ENCODE measurements at places on chromosomes 2 and 18. TPM values are rescaled to one million over a fixed set of nuclear protein-coding genes. Genes with fewer than 3 reads are reported as not detected.
A peak's percentile ranks its signal among the peaks of the same experiment; 100 is the strongest.

The CERKL gene
- 2.1 TPM for total RNA-seq

The LRATD1 gene
- 94.5 TPM for total RNA-seq

The MYO1B gene
- 30.8 TPM for total RNA-seq

The MC2R gene
- not detected for total RNA-seq

The FBLN7 gene
- 3.3 TPM for total RNA-seq

The IL36A gene
- total RNA-seq: not detected

The IAH1 gene
- 86.0 TPM for total RNA-seq

The DUSP2 gene
- total RNA-seq: 6.3 TPM

The REG1B gene
- total RNA-seq: not detected

The GBX2 gene
- total RNA-seq: 0.47 TPM

The SETBP1 gene
- 33.1 TPM for total RNA-seq

GRCh38 chr2:134272806-134273205 is 18.9 kb downstream of the MGAT5 start:
- no peak for DNase-seq
- no peaks in the 10 kb centered on the region for H3K4me1 ChIP-seq
- H3K4me3 ChIP-seq: no peak overlapping the region
- H3K27me3 ChIP-seq: no peaks in the 10 kb centered on the region

DNA sequence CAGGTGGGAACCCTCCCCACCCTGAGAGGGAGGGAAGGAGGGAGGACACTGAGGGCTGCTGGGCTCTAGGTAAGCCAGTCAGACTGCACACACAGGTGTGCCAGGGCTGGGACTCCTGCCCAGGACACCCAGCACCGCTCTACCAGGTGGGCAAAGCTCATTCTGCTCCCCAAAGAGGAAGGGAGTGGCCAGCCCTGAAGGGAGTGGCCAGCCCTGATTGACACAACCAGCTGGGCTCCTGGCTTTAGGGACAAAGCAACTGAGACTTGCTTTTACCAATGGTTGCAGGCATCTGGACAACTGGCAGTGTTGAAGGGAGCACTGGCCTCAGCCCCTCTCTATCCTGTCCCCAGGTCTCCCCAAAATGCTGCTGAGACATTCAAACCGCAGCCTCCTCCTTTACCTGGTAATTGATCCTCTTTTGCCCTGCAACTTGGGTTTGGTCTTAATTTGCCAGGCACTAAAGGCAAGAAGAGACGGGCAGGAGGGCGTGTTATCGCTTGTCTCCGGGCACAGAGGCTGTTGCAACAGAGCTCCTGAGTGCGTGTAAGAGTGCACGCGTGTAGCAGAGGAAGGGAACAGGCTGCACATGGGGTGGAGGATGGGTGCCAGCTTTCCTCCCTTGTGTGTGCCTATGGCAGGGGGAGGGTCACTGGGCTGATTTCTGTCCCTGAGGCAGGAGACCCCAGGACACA is 14.5 kb upstream of the FOSL2 start:
- no peaks in the 10 kb centered on the region for H3K36me3 ChIP-seq
- DNase-seq: no peak
- H3K27ac ChIP-seq: no peak overlapping the region
- H3K4me1 ChIP-seq: no peaks in the 10 kb centered on the region
- H3K4me3 ChIP-seq: no peak overlapping the region
- no peaks in the 10 kb centered on the region for H3K27me3 ChIP-seq

GRCh38 chr2:109481196-109481555 is 132.6 kb downstream of the SEPTIN10 start:
- H3K4me1 ChIP-seq: peaks cover 14% of the 10 kb centered on the region
- no peak overlapping the region for H3K27ac ChIP-seq
- no peak for DNase-seq
- H3K27me3 ChIP-seq: no peaks in the 10 kb centered on the region
- no peaks in the 10 kb centered on the region for H3K36me3 ChIP-seq
- H3K4me3 ChIP-seq: no peak overlapping the region

DNA sequence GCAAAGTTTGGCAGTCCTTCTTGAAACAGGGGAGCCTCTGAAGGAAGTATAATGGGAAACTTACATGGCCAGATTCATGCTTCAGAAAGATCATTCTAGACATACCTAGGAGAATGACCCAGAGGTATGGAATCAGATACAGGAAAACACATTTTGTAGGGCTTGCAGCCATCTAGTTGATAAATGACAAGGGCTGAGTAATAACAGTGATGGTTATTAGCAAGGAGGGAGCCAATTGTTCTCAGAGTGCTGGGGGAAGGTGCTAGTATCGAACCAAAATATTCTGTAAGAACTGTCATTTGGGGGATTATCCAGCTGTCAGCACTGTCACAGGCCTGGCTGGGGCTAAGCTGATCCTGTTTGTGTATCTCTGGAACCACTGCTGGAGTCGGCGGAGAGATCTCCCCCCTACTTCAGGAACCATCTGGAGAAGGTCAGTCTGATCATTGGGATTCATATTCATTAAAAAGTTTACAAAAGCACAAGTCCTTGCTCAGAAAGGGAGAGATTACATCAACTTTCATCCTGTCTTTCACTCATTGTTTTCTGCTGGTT is 113.8 kb upstream of the THSD7B start:
- H3K27me3 ChIP-seq: no peaks in the 10 kb centered on the region
- H3K27ac ChIP-seq: no peak overlapping the region
- no peaks in the 10 kb centered on the region for H3K4me1 ChIP-seq
- H3K4me3 ChIP-seq: no peak overlapping the region
- DNase-seq: no peak

- H3K4me3 ChIP-seq: no peak overlapping the region
- no peak overlapping the region for H3K27ac ChIP-seq
- H3K4me1 ChIP-seq: no peaks in the 10 kb centered on the region
- H3K36me3 ChIP-seq: no peaks in the 10 kb centered on the region
- no peak for DNase-seq
Measured at GRCh38 chr18:72207280-72207679, 336.9 kb downstream of the CBLN2 start.

DNA sequence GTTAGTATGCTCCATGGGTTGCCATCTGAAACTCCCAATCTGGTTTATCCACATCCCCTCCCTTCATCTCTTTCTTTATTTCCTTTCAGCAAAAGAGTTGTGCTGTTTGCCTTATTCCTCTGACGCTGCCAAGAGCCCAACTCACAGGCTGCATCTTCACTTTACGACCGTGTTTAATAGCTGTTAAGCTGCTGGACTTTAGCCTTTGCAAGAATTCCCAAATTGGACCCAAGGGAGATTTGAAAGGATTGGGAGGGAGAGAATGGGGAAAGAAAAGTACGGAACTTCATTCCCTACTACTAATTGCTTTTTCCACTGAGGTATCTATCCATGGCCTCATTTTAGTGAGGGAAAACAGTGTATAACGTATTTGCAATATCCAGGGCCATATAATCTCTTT is 263.4 kb upstream of the MEIS1 start:
- no peak overlapping the region for H3K4me3 ChIP-seq
- H3K4me1 ChIP-seq: no peaks in the 10 kb centered on the region
- H3K36me3 ChIP-seq: no peaks in the 10 kb centered on the region

- peak overlapping the region; percentile 11 for H3K27ac ChIP-seq
- peak; percentile 62 for DNase-seq
- H3K4me1 ChIP-seq: peaks cover 40% of the 10 kb centered on the region
- H3K27me3 ChIP-seq: no peaks in the 10 kb centered on the region
- no peak overlapping the region for H3K4me3 ChIP-seq
- no peaks in the 10 kb centered on the region for H3K36me3 ChIP-seq
Measured at GRCh38 chr2:43075054-43075593, 151.3 kb downstream of the ZFP36L2 start.

DNA sequence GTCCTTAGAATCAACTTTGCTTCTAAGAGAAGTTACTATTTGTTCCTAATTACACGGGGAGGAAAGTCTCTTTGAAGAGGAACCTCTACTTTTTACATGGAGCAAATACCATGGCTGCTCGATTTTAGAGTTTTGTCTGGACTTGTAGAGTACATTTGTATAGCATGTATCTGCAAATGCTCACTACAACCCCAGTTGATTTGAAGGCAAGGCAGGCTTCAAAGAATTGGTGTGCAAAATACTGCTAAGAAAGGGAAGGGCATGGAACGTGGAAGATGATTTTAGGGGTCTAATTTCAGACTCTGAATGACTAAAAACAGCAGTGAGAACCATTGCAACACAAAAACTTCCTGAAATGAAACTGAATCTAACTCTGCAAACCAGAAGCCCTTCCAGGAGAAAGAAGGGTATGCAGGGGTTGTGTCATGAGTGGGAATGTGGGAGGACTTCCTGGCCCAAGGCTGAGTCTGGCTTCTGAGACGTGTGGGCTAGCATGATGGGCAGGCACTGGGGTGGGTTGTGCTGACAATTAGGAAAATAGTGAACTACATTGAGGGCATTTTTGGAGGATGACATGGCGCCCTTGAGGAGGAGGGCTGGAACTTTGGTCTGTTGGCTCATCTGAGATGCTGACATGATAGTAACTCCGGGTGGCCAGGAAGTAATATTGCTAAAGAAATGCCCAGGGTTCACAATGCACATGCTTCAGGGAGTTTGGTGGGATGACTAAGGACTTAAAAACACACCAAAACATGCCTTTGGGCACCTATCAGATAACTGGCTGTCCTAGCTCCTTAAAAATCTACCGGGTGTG is 18.9 kb upstream of the IL1R2 start:
- no peaks in the 10 kb centered on the region for H3K36me3 ChIP-seq
- no peaks in the 10 kb centered on the region for H3K4me1 ChIP-seq
- H3K27me3 ChIP-seq: no peaks in the 10 kb centered on the region
- DNase-seq: no peak
- no peak overlapping the region for H3K27ac ChIP-seq
- H3K4me3 ChIP-seq: no peak overlapping the region

- no peak overlapping the region for H3K4me3 ChIP-seq
- DNase-seq: no peak
- no peaks in the 10 kb centered on the region for H3K36me3 ChIP-seq
- H3K4me1 ChIP-seq: peaks cover 3% of the 10 kb centered on the region
- H3K27ac ChIP-seq: no peak overlapping the region
Measured at GRCh38 chr18:4260107-4260506, 195.0 kb downstream of the DLGAP1 start.

DNA sequence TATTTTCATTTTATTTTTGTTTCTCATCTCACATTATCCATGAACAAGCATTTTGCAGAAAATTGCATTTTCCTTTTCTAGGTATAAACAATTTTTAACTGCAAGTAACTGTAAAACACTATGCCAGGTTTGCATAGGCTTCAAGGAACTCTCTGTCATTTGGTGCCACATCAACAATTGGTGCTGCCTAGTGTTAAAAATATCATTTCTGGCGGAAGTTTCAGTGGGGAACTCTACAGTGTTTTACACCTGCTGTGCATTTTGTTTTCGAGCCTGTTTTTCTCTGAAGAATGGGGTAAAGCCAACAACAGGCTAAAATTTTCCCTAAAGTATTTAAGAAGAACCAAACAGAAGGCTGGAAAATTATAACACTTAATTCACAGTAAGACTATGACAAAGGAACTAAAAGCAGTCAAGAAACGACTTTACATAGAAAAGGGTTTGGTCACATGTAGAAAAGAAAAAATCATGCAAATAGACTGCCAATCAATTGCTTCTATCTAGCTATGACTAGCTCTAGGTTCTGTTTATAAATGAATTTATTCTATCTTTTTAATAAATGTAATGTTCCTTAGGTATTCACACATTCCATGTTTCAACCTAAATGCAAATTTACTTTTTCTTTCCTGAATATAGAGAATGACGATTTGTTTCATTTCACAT is 21.4 kb upstream of the FRZB start:
- no peaks in the 10 kb centered on the region for H3K36me3 ChIP-seq
- DNase-seq: no peak
- H3K4me1 ChIP-seq: no peaks in the 10 kb centered on the region
- no peaks in the 10 kb centered on the region for H3K27me3 ChIP-seq
- no peak overlapping the region for H3K27ac ChIP-seq
- H3K4me3 ChIP-seq: no peak overlapping the region

- no peak for DNase-seq
- no peaks in the 10 kb centered on the region for H3K27me3 ChIP-seq
- no peak overlapping the region for H3K4me3 ChIP-seq
- H3K4me1 ChIP-seq: no peaks in the 10 kb centered on the region
Measured at GRCh38 chr2:41914936-41915335, 132.9 kb upstream of the PKDCC start.

- peak overlapping the region; percentile 23 for H3K27ac ChIP-seq
- peaks cover 20% of the 10 kb centered on the region for H3K4me1 ChIP-seq
- no peaks in the 10 kb centered on the region for H3K27me3 ChIP-seq
- no peak overlapping the region for H3K4me3 ChIP-seq
Measured at GRCh38 chr2:233413559-233414272, 59.4 kb downstream of the DGKD start.

DNA sequence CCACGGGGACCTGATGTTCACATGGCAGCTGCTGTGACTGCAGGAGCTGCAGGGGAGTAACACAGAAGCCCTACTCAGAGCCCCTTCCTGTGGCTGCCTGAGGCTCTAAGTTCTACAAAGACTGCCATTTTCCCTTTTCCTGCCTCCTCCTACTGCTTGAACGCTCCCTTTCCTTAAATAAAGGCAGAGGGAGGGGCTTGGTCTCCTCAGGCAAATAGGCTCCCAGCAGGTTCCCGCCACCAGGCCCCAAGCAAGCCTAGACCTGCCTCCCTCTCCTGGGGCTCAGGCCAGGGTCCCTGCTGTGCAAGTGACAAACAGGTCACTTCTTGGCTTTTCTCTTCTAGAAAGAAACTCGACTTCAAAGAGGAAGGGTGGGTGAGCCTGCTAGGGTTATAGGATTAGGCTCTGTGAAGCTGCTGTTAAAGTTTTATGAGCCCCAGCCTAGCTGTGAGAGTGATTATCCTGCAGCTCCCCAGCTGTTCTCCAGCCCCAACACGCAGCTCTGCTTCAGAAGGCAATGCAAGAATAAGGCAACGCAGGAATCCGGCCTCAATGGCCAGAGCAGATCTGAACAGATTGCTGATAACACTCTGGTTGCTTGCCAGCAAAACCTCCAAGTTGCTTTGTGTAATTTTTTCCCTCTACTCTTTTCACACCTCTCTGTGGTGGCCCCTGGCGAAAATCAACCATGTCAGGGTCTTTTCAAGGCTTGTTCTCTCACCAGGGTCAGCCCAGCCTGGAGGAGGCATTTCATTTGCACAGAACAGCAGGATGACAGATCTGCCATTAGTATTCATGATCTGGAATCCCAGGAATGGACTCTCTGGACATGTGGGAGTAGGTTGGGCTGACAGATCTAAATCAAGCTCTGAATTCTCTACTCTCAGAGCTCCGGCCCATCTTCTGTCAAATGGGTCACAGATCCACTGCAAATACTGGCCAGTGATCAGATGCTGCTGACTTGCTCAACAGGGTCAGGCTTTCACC is 71.3 kb downstream of the MRO start:
- no peak overlapping the region for H3K27ac ChIP-seq
- no peaks in the 10 kb centered on the region for H3K27me3 ChIP-seq
- H3K4me1 ChIP-seq: no peaks in the 10 kb centered on the region
- no peak for DNase-seq
- H3K4me3 ChIP-seq: no peak overlapping the region

- H3K27ac ChIP-seq: no peak overlapping the region
- no peaks in the 10 kb centered on the region for H3K4me1 ChIP-seq
- no peaks in the 10 kb centered on the region for H3K36me3 ChIP-seq
- DNase-seq: no peak
- H3K27me3 ChIP-seq: no peaks in the 10 kb centered on the region
Measured at GRCh38 chr2:233051241-233052149, 8.6 kb upstream of the INPP5D start.
